ENCODE measurements at places on chromosomes 2 and 18. TPM values are rescaled to one million over a fixed set of nuclear protein-coding genes. Genes with fewer than 3 reads are reported as not detected.

DNA sequence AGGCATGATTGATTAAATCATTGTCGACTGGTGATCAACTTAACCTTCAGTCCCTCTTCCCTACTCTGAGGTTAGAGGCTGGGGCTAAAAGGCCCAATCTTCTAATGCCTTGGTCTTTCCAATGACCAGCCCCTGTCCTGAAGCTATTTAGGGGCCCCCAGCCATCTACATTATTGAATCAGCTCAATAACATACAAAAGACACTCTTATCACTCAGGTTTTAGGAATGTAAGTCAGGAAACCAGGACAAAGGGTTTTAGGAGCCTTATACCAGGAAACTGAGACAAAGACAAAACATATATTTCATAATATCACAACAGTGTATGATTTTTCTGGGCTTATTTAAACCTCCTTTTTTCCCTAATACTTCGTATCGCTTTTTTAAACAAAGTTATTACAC, 198.6 kb downstream of the RNF152 start:
- DNase-seq, result no peak

DNA sequence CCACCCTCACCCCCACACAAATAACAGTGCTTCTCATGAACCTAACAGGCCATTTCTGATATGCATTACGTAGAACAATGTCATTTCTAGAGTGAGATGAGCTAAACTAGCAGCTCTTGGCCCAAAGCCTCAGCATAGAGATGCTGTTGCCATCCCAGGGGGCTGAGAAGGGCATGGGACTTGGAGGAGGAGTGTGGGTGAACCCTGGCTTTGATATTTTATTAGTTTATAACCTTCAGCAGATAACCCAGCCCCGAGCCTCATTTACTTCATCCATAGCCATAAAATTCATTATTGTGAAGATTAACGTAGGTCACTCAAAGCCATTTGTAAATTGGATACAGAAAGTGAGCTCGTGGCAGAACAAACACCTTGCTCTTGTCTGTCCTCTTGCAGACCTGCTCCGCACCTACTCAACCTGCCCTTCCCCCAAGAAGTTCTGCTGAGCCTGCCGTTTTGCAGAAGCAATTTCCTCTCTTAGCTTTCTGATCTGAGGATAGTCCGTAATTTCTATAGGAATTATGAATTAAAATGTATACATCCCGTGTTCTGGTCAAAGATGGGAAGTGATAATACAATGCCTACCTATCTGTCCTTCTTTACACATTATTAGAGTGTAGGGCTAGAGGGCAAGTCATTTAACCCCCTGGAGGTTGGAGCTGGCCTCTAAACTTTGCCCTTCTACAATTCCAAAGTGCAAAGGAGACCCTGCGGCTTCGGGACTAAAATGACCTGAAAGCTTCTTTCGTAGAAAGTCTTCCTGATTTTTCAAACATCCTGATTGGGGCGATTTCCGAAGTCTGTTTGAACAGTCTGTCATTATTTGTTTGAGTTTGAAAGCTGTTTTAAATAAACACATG, 187.4 kb downstream of the BCL2 start:
- no peak for DNase-seq

DNA sequence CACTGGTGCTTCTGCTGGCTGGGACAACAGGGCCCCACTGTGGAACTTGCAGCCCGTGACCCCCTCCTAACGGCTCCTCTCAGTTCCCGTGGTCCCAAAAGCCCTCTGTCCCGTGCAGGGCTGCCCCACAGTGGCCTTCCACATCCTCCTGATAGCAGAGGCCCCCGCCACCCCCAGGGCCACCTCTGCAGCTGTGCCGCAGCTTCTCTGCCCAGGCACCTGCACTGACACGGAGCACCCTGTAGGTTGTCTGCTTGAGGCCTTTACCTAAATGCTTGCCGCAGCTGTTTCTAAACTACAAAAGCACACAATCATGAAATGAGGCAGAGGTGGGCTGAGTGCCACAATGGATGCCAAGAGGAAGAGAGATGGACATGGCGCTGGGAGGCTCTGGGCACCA, 13.5 kb upstream of the GRHL1 start:
- no peak for DNase-seq

DNA sequence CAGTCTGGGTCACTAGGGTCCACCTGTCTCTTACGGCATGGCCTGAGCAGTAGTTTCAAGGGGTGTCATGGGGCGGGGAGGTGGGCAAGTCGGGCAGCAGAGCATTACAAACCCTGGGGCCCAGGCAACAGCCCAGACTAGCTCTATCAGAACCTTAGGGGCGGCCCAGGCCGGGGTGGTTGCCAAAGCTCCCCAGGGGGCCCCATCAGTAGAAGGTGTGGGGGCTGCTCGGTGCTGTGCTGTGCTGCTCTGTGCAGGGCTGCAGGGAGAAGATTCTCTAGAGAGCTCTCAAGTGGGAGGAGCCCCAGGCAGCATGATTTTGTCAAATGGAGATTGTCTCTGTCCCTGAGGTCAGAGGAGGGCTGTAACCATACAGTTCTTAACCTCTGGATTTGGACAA, 36.4 kb upstream of the SLC14A1 start:
- DNase-seq, result no peak

- no peak for DNase-seq
Measured at GRCh38 chr2:52916981-52917380, 850.6 kb upstream of the CHAC2 start.

DNA sequence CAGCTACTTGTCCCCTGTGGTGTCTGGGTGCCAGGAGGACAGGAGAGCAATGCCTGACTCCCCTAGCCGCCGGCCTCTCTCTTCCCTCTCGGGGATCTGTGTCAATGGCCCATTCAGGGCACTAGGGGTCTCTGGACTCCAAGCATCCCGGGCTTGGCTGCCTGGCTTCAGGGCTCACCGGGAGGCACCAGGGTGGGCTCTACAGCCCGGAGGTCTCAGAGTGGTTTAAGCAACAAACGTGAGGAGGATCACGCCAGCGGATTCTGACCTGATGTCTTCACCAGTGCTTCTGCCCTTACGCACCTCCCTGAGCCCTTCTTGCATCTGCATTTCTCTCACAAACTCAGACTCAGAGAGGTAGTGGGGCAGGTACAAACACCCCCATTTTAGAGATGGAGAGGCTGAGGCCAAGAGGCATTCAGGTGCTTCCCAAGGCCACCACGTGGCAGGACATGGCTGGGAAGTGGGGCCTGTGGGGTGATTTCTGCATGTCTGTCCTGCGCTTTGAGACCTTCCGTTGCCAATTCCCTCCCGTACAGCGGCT, 243.0 kb downstream of the CELF4 start:
- DNase-seq, result peak; percentile 64

The PROC gene
- total RNA-seq, result 0.37 TPM
